ENCODE measurements at places on chromosomes 2 and 18.

DNA sequence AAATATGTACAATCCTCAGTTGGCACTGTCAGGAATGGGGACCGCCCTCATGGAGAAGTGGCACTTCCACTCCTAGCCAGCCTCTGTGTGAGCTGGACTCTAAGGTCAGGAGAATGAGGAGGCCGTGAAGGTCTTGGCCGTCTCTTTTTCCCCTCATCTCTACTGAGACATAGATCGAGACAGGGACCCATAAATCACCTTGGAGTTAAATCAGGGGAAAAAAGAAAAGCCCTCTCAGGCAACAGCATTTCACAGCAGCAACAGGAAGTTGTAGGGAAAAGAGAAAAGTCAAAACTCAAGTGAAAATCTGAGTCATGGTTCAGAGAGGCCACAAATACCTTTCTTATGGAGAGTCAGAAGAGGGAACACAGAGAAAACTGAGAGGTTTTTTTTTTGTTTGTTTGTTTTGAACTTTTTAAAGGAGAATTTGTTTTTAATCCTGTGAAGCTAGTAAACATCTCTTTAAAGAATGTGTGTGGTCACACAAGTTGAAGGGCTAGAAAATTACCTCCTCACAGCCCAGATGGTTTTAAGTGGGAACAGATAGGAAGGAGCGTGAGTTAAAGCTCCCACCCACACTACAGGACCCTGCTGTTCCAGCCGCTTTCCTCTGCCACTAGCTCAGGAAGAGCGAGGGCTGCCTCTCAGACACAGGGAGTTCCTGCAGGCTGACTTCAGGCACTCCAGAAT is 30.6 kb upstream of the CYP1B1 start:
- DNase-seq: no peak

GRCh38 chr2:63257473-63257872 is 206.8 kb downstream of the OTX1 start:
- DNase-seq: no peak

DNA sequence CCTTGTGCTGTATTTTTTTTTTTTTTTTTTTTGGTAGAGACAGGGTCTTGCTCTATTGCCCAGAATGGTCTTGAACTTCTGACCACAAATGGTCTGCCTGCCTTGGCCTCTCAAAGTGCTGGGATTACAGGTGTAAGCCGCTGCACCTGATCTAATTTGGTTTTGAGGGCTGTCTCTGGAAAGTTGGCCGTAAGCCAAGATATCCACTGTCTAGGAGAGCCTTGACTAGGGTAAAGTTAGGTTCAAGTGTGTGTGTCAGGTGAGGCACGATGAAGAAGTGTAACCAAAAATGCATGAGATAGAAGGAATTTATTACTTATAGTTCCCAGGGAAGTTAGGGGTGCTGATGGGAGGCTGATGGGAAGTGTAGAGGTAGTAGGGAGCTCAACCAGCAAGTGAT is 46.7 kb downstream of the INO80C start:
- no peak for DNase-seq

DNA sequence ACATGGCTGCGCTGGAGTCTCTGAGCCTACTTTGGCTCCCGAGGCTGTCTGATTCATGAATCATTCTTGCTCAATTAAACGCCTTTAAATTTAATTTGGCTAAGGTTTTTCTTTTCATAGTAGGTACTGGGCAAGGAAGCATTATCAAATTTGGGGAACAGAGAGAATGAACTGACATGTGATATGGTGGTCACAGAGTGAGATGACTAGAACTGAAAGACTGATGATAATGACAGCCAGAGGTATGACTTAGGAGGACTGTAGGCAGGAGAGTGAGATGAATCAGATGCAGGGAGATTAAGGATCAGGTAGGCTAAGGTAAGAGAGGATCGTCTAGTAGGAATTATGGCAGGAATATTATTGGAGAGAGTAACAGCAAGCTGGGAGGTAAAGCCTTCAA is 40.9 kb upstream of the ST8SIA3 start:
- DNase-seq: no peak

- DNase-seq: no peak
These were observed 2168.6 kb upstream of the PIK3C3 start for GRCh38 chr18:39786477-39786876.

GRCh38 chr2:162022290-162022945 is 51.6 kb downstream of the DPP4 start:
- no peak for DNase-seq

- no peak for DNase-seq
These were observed 24.7 kb downstream of the CLUL1 start for GRCh38 chr18:621291-622043.

- no peak for DNase-seq
These were observed 209.4 kb upstream of the SP5 start for GRCh38 chr2:170505631-170506275.

GRCh38 chr2:233430081-233430480 is 75.8 kb downstream of the DGKD start:
- DNase-seq: no peak

GRCh38 chr2:133574186-133574585 is 5.9 kb upstream of the NCKAP5 start:
- no peak for DNase-seq

DNA sequence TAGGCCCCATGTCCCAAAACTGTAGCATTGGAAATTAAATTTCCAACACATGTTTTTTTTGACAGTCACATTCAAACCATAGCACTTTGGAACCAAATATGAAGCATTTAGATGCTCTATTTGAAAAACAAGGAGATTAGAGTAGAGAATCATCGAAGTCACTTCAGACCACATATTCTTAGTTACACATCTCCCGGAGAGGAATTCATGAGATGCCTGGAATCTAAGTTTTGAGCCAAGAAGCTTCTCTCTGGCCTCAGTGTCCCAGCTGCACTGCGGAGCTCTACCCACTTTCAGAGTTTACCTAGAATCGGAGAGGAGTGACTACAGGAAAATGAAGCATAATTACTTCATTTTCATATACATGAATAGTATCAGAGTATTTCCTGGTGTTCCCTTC is 385.9 kb downstream of the TNS1 start:
- DNase-seq: no peak

- no peak for DNase-seq
These were observed 879.5 kb downstream of the TRIB2 start for GRCh38 chr2:13596233-13596632.

GRCh38 chr18:9941103-9941502 is 27.3 kb downstream of the VAPA start:
- DNase-seq: no peak

- no peak for DNase-seq
These were observed 286.2 kb downstream of the CYP26B1 start for GRCh38 chr2:71861186-71862160.

DNA sequence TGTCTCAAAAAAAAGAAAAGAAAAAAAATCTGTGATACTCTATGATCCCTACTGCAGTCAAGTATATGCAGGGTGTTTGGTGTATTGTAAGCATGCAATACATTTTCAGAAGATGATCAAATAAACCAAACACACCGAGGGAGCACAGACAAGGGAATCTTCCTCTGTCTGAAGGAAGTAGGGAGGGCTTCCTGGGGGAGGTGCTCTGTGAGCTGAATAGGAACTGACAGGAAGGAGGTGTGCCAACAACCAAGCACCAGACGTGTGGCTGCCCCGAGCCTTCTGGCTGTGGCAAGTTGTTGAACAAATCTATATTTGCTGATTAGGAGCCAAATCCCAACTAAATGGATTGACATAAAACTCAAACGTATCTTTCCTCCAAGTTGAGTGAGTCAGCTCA is 14.6 kb downstream of the THNSL2 start:
- no peak for DNase-seq

- no peak for DNase-seq
These were observed 141.7 kb upstream of the LMAN1 start for GRCh38 chr18:59500765-59501164.

DNA sequence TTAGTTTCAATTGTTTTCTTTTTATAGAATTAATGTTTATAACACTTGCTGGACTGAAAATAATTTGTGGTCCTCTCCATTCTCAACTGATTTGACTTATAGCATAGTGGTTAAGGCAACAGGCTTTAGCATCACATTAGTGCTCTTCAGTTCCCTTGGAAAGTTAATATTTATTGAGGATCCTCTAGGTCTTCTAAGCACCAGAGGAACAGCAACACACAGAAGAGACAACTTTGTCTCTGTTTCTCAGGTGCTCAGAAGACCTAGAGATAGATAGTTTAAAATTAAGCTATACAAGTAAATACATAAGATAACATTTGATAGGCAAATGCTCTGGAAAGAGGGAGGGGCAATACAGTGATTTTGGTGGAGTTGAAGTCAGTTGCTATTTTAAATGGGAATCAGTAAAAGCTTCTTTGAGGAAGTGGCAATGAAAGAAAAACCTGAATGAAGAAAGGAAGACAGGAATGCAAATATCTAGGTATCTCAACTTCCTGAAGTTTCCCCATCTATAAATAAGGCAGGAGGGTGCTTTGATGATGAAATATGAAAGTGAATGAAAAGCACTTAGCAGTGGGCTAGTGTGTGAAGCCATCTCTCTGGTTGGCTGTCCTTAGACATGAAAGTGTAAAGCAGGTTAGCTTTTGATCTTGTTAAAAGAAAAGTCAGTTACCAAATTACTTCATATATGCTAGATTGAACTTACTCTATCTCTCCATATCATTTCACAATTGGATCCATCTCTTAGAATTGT is 7.9 kb downstream of the NEUROD1 start:
- no peak for DNase-seq

GRCh38 chr18:63161032-63161760 is 158.4 kb downstream of the BCL2 start:
- no peak for DNase-seq

DNA sequence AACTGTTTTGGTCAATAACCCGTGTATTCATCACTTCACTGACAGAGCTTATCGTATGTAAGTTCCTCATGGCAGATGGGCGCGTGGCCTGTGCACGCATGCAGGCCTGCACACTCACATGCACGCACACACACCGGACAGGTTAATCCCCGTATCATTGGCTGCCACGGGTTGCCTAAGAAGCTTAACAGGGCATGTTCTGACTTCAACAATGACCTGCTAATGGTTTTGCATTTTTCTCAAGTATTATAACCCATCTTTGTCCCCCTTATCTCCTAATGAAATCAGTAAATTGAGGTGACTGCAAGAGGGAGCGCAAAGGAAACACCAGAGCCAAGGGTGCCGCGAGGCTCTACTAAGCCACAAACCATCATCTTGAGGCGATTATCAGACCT is 399.0 kb upstream of the ID2 start:
- DNase-seq: no peak

All from stimulated activated CD8-positive, alpha-beta memory T cell treated with anti-CD3 and anti-CD28 coated beads, Interleukin-7, amount 100 ng/mL, for 48 hours (primary cell).